ENCODE measurements at places on chromosomes 3 and 15.

DNA sequence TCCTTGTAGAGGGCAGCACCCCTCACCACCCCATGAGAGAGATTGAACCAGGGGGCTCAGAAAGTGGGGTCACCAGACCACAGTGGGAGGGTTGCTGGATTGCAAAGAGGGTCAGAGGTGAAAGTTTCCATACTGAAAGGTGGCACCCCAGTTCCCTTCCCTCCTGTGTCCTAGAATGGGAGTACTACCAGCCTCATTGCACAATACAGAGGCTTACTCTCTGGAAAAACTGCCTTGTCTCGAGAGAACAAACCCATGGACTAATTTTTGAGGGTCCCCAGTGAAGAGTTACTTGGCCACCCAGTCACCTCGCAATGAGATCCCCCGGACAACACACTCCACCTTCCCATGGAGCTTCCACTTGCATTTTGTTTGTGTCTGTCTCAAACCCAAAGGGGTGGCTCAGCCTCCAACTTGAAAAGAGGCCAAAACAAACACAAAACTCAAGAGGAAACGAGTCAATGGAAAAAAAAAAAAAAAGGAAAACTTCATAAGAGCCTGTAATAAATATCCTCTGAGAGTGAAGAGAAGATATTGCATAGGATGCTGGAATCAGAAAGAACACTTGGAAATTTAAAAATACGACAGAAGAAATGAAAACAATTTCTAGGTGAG lies 18.6 kb downstream of the MESP2 start:
- no peak for DNase-seq

DNA sequence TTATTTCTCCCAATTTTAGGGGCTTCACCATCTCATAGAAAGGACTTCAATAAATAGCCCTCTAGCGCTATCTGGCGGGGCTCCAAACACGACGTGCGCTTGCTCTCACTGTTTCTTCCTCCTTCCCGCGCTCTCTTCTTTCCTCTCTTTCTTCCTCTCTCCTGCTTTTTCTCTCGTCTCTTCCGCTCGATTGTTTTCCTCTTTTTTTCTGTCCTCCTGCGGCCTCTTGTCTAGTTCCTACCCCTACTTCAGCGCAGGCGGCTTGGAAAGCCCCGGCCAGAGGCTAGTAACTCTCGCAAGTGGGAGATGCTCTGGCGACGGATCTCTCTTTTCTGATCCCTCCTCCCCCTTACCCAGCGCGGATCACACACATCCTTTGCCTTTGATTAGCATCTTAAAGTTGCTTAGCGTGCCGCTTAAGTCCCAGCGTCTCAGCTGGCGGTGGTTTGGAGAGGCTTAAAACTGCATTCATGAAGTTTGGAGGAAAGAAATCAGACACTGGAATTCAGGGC lies 6.2 kb upstream of the MEIS2 start:
- no peak for DNase-seq

DNA sequence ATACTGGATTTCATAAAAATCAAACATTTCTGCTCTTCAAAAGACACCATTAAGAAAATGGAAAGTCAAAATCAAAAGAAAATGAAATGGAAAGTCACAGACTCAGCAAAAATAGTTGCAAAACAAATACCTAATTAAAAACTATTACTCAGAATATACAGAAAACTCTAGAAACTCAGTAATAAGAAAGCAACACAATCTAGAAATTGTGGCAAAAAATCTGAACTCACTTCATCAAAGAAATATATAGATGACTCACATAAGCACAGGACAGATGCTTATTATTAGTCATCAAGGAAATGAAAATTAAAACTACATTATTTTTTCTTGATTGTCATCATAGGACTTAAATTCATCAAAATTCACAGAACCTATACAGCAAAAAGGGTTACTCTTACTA lies 430.0 kb downstream of the SHQ1 start:
- DNase-seq, result no peak

DNA sequence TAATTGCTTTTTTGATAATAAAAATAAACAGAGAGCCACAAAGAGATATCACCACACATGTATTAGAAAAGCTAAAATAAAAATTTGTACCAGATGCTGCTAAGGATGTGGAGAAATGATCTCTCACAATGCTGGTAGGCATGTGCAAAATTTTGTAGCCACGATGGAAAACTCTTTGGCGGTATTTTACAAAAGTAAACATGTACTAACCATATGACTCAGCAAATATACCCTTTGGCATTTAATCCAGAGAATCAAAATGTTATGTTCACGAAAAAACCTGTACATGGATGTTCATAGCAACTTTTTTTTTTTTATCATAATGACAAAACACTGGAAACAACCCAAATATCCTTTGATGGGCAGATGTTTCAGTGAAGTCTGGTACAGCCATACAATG lies 261.2 kb downstream of the LPP start:
- no peak for DNase-seq

DNA sequence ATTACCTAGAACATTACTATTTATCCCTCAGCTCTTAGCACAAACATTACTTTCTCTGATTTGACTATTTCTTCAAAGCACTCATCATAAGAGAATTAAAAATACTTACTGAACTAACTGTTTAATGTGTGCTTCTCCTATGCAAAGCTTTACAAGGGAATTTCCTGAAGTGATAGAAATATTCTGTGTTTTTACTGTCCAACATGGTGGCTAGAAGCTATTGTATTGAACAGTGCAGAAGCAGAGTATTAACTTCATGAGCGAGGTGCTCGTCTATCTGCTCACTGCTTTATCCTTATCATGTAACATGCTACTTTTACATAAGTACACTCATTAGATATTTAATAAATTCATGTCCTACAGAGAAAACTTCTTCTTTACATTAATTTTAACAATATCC lies 239.1 kb downstream of the ISL2 start:
- no peak for DNase-seq

GRCh38 chr3:72345237-72345878 lies 502.9 kb downstream of the SHQ1 start:
- DNase-seq, result no peak

GRCh38 chr3:175726228-175726627 lies 867.1 kb downstream of the NAALADL2 start:
- no peak for DNase-seq

- no peak for DNase-seq
These were observed 36.1 kb downstream of the SPSB4 start for GRCh38 chr3:141087076-141087777.

DNA sequence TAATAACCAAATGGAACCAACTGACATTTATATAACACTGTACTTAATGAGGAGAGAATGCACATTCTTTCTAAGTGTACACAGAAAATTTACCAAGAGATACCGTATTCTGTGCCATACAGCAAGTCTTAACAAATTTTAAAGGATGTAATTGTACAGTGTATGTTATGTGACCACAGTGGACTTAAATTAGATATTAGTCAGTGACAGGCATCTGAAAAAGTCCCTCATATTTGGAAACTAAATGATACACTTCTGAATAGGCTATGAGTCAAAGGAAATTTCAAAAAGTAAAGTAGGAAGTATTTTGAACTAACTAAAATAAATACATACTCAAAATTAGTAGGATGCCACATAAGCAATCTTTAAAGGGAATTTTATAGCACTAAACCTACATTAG lies 59.6 kb upstream of the P3H2 start:
- no peak for DNase-seq

DNA sequence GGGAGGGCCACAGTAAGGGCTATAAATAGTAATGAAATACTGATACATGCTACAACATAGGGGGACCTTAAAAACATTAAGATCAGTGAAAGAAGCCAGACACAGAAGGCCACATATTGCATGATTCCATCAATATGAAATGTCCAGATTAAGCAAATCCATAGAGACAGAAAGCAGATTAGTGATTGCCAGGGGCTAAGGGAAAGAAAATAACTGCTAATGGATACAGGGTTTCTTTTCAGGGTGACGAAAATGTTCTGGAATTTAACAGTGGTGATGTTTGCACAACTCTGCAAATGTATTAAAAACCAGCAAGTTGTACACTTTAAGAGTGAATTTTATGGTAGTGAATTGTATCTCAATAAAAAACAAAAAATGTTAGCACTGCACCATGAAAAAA lies 37.0 kb downstream of the PIK3R4 start:
- no peak for DNase-seq

- DNase-seq, result no peak
These were observed 238.0 kb downstream of the FOXP1 start for GRCh38 chr3:71345429-71346040.

GRCh38 chr3:4517643-4518311 lies 24.6 kb downstream of the ITPR1 start:
- no peak for DNase-seq

- no peak for DNase-seq
These were observed 300.7 kb downstream of the WDR72 start for GRCh38 chr15:53458736-53459135.

DNA sequence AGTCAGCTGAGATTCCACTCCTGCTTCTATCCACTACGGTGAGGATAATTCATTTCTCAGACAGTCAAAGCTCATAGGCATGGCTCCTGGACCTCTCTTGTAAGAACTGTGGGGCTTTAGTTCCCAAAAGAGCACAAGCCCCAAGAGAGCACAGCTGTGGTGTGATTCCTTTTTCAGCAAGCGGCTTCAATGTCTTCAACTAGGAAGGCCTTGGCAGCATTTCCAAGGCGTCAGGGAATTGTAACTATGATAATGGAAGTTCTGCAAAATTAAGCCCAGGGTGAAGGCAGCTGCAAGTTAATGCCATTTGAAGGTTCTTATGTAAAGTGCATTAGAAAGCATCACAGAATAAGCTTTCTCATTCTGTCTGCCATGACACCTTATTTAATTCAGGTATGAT lies 657.1 kb downstream of the GRM7 start:
- DNase-seq, result no peak

- no peak for DNase-seq
These were observed 40.4 kb downstream of the DNASE1L3 start for GRCh38 chr3:58170376-58170775.

GRCh38 chr15:67833710-67834511 lies 5.9 kb downstream of the RNU6-1 start:
- DNase-seq, result no peak

- DNase-seq, result no peak
These were observed 10.6 kb downstream of the TRH start for GRCh38 chr3:129985113-129985512.

DNA sequence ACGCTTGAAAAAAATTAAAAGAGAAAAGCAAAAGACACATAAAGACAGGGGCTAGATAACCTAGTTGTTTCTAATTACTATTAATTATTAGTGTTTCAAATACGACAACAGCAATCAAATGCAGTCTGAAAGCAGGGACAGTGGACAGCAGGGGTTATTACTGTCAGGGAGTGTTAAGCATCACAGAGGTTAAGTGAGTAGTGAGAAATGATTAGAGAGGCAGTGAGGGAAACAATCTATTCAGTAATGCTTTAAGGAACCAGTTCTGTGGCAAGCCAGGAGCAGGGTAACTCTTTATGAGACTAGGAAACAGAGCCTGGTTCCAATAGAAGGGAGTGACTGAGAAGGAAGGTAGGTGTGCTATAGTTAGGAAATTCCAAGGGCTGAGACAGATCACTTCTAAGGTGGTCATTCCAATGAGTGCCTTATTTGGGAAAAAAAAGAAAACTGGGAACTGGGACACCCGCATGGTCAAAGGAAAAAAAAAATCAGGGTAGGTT lies 15.0 kb downstream of the RYK start:
- no peak for DNase-seq

GRCh38 chr3:13009946-13010315 lies 63.3 kb downstream of the IQSEC1 start:
- no peak for DNase-seq

GRCh38 chr3:46276497-46277099 lies 34.3 kb downstream of the CCR3 start:
- DNase-seq, result peak; percentile 59

DNA sequence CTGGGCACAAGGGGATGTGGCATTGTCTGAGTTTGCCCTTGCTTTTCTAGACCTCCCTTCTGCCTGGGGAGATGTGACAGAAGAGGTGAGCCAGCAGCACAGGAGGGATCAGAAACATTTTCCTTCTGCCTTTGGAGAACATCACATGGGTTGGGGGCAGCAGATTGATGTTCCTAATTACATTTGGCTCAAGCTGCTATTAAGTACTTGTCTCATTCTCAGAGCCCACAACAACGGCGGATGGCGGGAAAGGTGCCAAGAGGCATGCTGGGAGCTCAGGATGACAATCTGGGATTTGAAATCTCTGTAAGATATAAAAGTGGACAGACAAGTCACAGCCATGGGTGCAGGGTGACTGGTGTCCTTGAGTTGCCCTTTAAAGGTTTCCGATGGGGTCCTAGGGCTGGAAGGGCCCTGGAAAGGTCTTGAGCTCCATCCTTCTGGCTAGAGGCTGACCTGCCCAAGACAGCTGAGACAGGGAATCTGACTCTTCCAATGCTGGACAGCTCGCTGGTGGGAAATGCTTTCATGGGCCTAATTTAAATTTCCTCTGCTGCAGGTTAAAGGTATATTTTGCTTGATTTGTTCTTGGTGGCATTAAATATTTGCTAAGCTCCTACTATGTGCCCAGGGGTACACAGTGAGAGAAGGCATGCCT lies 2.4 kb upstream of the CORO2B start:
- no peak for DNase-seq

DNA sequence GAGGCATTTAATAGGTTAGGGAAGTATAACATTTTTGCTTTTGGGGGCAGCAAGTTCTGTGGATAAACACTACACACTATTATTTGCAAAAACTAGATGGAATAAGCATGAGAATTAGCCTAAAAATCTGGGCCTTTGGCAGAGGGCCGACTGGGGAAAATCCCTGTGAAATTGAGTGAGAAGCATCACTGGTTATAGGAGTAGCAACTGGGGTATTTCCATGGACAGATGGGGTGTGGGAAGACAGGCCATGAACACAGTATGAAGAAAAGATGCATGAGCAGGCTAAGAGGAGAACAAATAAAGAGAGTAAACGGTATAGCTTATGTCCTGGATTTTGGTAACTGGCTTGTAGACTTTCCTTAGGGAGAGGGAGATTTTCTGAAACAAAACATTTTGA lies 32.9 kb upstream of the CSPG5 start:
- no peak for DNase-seq

- DNase-seq, result no peak
These were observed 161.2 kb downstream of the FRMD5 start for GRCh38 chr15:44033894-44034293.

DNA sequence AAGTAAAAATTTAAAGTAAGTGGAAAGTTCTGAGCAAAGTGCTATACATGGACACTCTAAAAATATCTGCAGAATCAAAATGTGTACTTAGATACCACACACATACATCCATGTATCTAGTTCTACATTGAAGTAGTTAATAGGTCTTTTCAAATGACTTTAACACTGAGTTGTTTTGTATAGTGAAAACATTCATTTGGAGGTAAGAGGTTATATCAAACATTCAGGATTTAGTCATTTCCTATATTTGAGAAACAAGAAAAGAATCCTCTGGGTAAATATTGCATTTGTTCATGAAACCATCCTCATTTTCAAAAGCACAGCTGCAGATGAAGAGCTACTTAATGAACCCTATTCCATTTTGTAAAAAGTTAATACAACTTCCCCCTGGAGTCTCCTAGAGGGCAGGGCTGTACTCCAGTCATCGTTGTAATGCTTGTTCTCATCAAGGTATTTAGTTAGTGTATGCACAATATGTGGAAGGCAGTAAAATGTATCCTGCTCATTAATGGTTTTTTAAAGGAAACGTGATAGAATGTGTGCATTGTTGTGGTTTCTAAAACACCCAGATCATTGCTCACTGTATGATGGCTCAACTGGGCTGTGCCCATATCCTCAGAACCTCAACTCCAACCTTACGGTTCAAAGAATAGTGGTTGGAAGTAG lies 26.2 kb downstream of the ARPP21 start:
- no peak for DNase-seq

All from stimulated activated CD8-positive, alpha-beta memory T cell treated with anti-CD3 and anti-CD28 coated beads, Interleukin-7, amount 100 ng/mL, for 1 hour (primary cell).